ENCODE measurements at places on chromosomes 4 and X.

DNA sequence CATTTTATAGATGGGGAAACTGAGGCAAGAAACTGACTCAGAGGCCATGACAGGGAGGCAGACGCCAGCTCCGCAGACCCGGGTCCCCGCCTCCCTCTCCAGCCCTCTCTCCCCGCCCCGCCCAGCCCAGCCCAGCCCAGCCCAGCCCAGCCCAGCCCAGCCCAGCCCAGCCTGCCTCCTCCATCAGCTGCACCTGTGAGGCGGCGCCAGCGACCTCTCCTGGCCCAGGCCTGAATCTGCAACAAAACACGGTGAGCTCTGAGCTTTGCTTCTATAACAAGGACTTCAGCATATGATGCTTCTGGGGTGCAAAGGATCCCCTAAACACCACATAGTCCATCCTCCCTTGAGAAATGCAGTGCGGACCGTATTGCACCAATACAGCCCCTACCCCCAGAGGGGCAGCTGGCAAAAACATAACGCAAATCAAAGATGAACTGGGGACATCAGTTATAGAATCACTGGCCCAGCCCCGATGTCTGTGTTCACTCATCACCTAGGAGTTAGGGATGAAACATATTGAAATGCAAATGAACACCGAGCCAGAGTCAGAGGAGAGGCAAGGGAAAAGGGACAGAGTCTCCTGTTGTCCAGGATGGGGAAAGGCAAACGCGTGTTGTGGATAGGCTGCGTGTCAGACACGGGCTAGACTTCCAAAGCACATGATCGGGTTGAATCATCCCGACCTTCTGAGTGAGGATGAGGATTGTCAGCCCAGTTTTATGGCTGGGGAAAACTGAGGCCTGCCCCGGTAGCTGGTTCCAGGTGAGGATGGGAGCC is 216.1 kb upstream of the PSAPL1 start:
- DNase-seq: no peak

DNA sequence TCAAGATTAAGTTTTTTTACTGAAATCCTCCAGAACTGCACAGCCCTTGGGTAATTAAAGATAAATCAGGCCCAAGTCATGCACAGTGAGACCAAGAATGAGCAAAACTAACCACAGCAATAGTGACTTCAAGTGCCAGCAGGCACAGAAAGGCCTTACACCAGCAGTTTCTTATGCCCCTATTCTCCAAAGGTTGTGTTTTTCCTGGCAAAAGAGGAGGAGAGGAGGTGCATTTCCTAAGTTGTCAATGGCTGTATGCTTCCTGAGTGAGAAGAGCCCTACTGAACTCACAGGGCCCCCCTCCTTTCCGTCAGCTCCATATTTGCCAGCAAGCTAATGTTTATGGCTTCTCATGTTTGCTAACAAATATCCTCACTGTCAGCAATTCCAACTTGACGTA is 418.7 kb upstream of the INTU start:
- no peak for DNase-seq

GRCh38 chr4:100314057-100314456 is 123.8 kb upstream of the DDIT4L start:
- DNase-seq: no peak

DNA sequence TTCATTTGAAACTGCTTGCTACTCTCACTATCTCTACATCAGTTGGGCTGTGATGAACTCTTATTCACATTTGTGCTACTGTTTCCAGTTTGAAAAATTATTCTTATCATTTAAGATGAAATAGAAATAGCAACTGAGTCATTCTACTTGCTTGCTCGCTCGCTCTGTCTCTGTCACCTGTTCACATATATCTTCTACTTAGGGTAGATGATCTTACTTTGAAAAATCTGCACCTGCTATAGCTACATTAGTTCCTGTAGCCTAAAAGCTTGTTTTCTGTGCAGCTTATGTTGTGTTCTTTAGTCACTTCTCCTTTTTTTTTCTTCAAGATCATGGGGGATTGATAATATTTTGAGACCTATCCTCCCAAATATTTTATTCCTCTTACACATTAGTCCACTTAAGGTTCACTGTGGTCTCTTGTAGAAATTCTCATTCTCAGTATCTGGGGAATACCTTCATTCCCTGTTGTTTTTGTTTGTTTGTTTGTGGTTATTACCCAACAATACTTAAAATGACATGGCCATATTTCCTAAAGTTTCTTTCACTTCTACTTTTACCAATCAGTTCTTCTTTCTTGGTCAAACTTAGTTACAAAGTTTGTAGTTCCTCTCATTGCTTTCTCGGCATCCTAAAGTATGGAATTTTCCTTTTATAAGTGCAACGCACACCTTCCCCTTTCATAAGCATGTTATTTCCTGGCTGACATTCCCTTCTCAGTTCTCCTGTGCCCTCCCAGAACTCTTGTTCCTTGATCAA is 36.5 kb downstream of the CLCN5 start:
- no peak for DNase-seq

- no peak for DNase-seq
These were observed 174.2 kb downstream of the BTC start for GRCh38 chr4:74619931-74620702.

DNA sequence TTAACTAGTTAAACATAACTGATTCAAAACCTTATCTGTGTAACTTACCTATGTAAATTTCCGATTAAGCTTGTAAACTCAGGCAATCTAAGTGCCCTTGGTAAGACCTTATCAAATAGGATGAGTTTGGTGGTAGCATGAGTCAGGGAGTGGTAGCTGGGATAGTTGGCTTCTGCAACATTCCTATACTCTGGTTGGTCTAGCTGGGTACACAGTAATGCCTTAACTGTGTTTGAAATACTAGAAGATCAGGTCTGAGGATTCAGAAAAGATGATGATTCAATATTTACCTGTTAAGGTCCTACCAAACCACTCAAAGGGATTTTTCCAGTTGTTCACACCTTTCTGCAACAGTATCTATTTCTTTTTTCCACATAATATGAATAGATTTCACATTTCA is 5.3 kb downstream of the YIPF7 start:
- DNase-seq: no peak

GRCh38 chrX:132776486-132777210 is 181.8 kb downstream of the HS6ST2 start:
- DNase-seq: no peak

DNA sequence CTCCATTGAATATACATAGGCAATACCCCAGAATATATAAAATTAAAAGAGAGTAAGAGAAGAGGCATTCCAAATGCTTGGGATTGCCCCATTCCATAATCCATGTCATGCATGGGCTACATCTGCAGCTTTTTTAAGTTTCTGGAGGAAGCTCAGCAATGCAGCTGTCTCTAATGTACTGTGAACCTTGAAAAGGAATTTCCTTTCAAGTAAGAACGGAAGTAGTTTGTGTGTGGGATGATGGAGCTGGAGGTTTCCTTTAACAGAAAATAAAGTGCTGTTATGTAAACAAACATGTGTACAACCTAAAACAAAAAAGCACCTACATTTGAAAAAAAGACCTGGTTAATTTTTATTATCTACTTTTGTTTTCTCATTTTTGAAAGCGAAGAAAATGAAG is 303.5 kb downstream of the BMPR1B start:
- no peak for DNase-seq

- DNase-seq: no peak
These were observed 711 bp downstream of the ACE2 start for GRCh38 chrX:15600049-15600448.

DNA sequence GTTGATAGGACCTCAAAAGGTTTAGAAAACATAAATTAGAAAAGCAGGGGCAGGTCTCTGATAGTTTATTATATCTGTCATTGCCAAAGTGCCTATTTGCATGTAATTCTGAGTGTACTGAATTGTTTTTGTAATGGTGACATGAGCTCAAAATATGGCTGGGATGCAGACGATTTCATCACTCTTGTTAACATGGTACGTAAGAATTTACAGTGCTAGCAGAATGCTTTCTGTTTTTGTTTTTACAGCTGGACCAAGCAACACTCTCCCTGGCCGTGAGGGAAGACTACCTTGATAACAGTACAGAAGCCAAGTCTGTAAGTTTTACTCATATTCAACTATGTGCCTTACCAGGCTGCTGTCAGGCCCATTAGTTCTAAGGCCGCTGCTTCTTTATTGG is 58.1 kb downstream of the PHEX start:
- no peak for DNase-seq

DNA sequence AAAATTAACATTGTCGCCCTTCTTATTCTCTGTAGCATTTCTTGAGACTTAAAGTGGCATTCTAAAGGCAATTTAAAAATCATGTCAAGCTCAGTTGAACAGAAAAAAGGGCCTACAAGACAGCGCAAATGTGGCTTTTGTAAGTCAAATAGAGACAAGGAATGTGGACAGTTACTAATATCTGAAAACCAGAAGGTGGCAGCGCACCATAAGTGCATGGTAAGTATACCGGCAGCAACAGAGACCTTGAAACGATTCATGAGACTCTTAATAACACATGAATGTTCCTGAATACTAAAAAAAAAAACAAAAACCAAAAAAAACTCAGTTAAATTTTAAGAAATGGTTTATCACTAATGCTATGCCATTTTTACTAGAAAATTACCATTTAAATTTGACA is 82.4 kb upstream of the HPRT1 start:
- DNase-seq: no peak

GRCh38 chr4:154610582-154610981 is 1.9 kb downstream of the FGG start:
- DNase-seq: no peak

DNA sequence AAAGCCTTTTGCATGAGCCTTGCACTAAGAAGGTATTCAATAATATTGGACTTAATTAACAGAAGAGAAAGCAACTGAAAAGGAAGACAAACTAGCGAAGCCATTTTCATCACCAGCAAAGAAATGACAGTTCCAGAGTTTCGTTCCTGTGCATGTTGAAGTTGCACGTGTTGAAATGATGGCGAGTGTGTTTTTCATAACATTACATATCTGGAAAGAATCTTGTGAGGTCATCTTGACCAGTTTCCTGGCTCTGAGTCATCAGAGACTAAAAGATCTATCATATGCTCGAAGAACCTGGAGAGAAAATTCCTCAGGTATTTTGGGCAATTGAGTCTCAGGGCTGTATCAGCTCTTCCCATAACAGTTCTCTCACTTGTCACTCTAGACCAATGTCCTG is 106.2 kb upstream of the MAML3 start:
- DNase-seq: no peak

DNA sequence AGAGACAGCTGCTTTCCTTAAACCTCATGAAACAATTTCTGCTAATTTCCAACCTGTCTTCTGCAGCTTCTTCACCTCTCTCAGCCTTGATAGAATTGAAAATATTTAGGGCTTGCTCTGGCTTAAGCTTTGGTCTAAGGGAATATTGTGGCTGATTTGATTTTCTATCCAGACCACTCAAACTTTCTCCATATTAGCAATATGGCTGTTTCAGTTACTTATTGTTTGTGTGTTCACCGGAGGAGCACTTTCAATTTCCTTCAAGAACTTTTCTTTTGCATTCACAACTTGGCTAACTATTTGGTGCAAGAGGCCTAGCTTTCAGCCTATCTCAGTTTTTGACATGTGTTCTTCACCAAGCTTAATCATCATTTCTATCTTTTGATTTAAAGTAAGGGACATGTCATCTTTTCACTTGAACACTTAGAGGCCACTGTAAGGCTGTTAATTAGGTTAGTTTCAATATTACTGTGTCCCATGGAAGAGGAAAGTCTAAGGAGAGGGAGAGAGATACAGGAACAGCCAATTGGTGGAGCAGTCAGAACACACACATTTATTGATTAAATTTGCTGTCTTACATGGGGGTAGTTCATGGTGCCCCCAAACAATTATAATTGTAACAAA is 213.2 kb downstream of the RASL11B start:
- no peak for DNase-seq

GRCh38 chrX:128676651-128677050 is 624.4 kb upstream of the ACTRT1 start:
- no peak for DNase-seq

DNA sequence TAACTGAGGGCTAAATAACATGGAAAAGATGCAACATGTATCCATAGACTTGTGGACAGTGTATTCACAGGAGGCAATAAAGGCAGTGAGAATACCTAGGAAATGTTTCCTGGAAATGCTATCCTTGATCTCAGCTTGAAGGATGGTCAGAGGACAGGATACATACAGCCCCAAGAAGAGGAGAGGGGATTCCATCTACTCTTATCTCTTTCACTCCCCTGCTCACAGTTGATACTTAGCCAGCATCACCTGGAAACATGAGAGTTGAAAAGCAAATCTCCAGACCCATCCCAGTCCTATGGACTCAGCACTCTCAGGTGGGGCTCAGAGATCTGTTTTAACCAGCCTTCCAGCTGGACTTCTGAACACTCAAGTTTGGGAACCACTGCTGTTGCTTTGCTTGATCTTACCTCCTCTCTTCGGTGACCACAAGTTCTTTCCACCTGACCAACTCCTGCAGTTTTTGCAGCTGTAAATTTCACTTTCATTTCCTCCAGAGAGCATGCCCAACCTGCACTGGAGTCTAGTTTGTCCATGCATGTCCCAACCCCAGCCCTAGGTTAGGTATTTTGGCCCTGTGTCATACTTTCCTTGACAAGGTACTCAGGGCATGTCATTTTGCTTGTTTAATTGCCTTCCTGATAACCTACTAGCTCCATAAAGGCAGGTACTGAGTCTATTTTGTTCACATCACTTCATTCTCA is 10.4 kb downstream of the RELL1 start:
- DNase-seq: no peak

GRCh38 chr4:8610858-8611616 is 18.5 kb downstream of the CPZ start:
- no peak for DNase-seq

DNA sequence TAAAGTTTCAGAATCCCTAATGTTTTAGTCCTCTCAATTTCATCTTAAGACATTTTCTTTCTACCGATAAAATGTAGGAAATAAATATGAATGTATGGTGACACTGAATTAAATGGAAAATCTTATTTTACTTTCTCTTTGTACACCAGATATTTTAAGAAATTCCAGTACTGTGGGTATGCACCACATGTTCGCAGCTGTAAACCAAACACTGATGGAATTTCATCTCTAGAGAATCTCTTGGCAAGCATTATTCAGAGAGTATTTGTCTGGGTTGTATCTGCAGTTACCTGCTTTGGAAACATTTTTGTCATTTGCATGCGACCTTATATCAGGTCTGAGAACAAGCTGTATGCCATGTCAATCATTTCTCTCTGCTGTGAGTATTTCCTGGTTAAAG is 26.9 kb downstream of the C4orf46 start:
- DNase-seq: no peak

GRCh38 chr4:10703766-10704429 is 19.3 kb upstream of the CLNK start:
- no peak for DNase-seq

GRCh38 chr4:77913348-77913747 is 50.7 kb downstream of the MRPL1 start:
- no peak for DNase-seq

- DNase-seq: no peak
These were observed at the start of gene TLL1 for GRCh38 chr4:165872461-165873297. Gene TLL1, plus strand, starts transcription at chr4:165873237. Its CDS starts 668 bp downstream, at chr4:165873905.

Data from T-helper 22 cell (primary cell).